ENCODE measurements at places on chromosomes 5 and 9. TPM values are rescaled to one million over a fixed set of nuclear protein-coding genes. Genes with fewer than 3 reads are reported as not detected.

- no peak for DNase-seq
Measured at GRCh38 chr5:93019896-93020295, 561.1 kb downstream of the NR2F1-AS1 start.

The ACTBL2 gene
- total RNA-seq: not detected

DNA sequence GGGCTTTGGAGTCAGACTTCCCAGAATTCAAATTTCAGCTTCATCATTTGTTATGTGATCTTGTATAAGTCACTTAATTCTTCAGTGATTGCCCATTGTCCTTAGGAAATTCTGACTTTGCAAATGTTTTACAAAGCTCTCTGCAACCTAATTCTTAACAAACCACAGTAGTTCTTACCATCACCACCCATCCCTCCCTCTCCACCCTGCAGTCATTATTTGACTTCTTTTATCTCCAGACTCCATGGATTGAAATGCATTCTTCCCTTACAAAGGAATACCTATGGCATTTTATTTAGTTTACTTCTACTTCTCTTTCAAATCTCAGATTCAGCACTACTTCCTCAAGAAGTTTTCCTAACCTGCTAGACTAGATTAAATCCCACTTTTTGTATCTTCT lies 23.1 kb downstream of the SHLD3 start:
- DNase-seq: no peak

The PRR16 gene
- total RNA-seq: 34.1 TPM

The ELOVL7 gene
- not detected for total RNA-seq

GRCh38 chr9:34171753-34172535 lies 6.9 kb upstream of the UBAP1 start:
- DNase-seq: no peak

- DNase-seq: no peak
Measured at GRCh38 chr5:132073231-132074013, at the start of gene CSF2. Gene CSF2 (plus strand): TSS chr5:132073789. CDS start chr5:132073824, 35 bp downstream.

- no peak for DNase-seq
Measured at GRCh38 chr9:105861972-105862371, 167.6 kb downstream of the TMEM38B start.

The C1QTNF3 gene
- total RNA-seq: 0.40 TPM

Measured in LHCN-M2 (cell line).